ENCODE measurements at places on chromosomes 7 and 10.
A peak's percentile ranks its signal among the peaks of the same experiment; 100 is the strongest.

- no peak for DNase-seq
These were observed 10.1 kb upstream of the TMEM196 start for GRCh38 chr7:19783541-19783940.

DNA sequence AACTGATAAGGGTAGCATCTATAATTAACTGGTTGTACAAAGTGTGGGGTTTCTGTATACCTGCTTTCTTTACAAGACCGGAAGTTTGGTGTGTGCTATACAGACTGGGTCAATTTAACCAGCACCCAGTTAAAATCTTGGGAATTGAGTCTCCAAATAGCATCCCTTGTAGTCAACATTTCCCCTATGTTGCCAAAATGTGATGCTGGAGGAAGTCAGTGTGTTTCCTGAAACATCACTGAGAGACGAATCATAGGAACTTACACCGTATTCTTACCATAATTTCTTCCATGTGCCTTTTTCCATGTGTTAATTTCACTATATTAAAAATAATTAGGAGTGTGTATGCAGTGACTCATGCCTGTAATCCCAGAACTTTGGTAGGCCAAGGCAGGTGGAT is 1.7 kb downstream of the AKR1C4 start:
- no peak for DNase-seq

- no peak for DNase-seq
These were observed 142.4 kb downstream of the ADCY1 start for GRCh38 chr7:45716380-45717203.

GRCh38 chr7:47247132-47247531 is 334.8 kb downstream of the TNS3 start:
- no peak for DNase-seq

DNA sequence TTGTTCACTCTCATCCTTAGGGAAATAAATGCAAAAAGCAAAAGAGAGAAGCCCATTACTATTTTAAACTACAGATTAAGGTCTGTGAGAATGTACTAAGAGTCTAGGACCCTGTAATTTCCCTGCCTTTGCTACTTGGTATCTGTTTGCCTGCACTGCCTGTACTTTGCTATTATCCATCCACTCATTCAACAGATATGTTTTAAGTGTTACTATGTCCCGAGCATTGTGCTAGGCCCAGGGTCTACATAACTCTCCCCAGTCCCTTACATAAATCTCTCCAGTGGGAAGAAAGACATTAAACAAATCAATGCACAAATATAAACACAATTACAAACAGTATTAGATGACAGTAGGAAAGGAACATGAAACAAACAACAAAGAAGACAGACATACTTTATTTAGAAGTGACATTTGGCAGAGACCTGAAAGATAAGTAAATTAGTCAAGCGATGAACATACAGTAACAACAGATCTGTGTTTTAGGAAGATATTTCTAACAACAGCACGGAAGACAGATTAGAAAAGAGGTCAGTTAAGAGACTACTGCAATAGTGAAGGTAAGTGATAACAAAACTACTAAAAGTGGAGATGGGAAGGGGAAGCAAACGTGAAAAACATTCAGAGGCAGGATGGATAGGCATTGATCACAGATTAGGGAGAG is 30.0 kb downstream of the ZNF800 start:
- DNase-seq = no peak

- DNase-seq = no peak
These were observed 63.4 kb downstream of the C10orf105 start for GRCh38 chr10:71656220-71656619.

DNA sequence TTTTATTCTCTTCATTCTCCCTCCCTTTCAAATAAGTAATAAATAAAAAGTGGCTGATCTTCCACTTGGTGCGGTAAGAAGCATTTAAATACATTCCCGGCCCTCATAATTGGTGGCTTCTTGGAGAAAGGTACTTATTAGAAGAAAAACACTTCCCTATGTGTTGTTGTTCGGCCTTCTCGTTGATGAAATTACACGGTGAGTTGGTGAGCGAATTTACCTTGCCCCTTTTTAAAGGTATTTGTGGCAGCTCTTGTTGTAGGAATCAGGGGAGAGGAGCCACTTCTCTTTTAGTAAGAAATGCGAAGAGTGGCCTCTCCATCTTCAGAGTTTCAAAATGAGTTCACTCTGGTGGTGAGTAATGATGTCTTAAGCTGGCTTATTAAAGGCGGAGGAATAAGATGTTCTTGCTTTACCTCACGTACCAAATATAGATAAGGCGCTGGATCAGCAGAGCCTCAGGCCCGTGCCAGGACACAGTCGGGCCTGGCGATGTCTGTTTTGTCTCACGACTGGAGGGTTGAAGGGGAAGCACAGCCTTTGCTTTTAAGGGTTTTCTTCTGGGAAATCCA is 135.9 kb downstream of the CUX1 start:
- peak; percentile 68 for DNase-seq

DNA sequence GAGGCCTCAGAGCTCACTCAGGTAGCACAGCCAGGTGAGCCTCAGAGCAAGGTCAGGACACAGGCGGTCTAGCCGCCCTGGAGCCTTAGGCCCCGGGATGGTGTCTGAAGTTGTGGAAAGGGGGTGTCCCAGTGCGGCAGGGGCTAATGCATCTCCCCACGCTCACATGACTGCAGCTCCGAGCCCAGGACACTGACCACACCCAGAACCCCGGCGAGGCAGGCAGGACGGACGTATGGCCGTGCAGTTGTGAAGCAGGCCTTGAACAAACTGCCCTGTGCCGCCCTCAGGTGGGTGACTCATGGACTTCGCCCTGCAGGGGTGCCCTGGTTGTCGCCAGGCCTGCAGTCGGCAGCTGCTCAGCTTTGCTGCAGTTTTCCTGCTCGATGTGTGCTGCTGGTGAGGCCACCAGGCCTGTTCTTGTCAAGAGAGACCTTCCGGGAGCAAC is 5.0 kb upstream of the PRKAR1B start:
- DNase-seq = peak; percentile 24

DNA sequence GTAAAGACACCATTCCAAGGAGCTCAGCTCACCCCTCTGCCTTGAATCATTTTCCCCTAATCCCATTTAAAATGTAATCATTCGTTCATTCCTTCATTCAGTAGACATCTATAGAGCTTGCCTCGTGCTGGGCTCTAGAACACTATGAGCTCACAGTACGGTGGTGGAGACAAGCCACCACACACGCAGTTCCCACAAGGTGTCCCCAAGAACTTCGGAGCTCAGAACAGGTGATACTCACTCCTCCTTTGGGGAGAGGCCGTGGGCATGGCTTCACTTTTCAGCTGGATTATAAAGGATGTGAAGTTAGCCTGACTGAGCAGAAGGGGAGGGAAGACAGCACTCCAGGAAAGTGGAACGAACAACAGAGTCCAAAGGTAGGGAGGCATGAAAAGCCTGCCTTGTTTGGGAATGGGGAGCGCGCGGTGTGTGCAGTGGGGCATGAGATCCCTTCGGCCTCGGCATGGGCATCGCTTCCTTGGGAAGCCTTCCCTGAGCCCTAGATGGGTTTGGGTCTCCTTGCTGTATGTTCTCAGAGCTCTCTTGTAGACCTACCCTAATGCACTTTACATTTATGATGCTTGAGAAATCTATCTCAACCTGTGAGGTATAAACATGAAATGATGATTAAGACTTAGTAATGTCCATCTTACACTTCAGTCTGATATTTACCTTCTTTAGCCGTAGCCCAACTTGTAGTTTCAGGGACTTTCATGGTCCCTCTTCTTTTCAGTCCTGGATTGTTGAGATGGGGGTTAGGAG is 809 bp upstream of the OGA start:
- DNase-seq = no peak

- no peak for DNase-seq
These were observed 271.7 kb downstream of the BICC1 start for GRCh38 chr10:58784361-58784760.

DNA sequence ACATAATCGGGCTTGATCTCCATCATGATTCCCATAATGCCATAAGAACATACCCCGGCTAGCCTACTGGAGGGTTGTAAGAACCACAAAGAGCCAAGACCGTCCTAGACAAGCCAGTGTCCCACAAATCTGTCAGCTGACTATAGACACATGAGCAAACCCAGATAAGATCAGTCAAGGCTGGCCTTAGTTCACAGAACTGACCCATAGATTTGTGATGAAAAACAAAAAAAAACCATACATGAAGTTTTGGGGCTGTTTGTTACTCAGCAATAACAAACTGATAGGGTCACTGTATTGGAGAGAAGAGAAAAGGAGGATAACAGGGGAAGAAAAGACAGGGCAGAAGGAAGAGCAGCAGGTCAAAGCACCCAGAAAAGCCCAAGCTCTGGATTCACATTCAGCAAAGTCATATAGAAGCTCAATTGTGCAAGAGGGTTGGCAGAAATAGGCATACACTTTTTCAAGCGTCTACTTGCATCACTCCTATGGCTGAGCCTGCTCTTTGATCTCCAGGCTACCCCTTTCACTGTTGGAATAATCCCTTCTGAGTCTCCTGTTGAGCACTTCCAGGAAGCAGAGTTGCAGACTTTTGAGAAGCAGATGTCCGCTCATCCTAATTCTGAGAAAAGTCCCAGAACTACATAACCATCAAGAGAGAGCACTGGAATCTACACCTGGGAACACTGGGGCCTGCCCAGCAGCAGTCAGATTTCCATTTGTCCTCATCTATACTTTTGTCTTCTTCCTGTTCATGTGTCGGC is 122.0 kb upstream of the HABP2 start:
- no peak for DNase-seq

GRCh38 chr7:151710646-151711434 is 166.1 kb downstream of the PRKAG2 start:
- no peak for DNase-seq

DNA sequence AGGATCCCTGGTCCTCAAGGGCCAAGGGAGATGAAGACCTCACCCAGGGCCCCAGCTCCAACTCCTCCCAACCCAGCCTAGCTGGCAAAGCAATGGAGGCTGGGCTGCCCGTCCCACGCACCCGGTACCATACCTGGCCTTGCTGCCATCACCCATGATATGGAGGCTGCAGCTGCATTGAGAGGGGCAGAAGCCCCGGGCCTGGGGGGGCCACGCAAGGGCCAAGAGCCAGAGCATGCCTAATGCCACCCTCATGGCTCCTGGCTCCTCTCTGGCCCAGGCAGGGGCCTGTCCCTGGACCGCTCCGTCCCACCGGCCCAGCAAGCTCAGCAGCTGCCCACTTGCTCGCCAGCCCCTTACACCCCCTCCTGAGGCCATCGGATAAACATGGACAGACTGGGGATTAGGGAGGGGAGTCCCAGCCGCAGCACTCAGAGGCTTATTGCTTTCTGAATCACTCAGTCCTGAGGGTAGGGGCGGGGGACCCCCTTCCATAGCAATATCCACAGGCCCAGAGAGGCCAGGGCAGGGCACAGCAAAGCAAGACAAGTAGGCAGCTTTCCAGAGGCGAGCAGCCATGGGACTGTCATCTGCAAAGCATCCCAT is at the start of gene LRIT1:
Gene LRIT1 (minus strand): TSS at position 362 of the 606 bp plus-strand sequence. CDS start 107 bp downstream, at position 255.
- DNase-seq = no peak

DNA sequence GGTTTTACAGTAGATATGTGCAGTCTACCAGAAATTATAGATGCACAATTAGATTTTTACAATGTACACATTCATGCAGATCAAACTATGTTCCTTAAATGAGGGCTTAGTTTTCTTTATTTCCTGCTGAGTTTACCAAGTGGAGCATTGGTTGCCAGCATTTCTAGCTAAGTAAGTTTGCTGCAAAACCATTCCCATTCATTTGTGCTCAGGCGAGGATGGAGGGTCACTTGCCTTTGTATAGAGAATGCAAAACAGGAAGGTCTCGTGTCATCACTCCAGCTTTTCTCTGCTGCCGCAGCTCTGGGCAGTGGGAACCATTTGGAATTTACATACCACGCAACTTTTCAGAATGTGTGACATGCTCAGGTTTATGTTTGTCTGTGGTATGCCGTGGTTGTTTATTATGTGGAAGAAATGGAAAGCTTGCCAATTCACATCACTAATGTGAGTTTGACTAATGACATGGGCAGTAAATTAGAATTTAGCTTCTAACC is 198.6 kb downstream of the TRIL start:
- no peak for DNase-seq

DNA sequence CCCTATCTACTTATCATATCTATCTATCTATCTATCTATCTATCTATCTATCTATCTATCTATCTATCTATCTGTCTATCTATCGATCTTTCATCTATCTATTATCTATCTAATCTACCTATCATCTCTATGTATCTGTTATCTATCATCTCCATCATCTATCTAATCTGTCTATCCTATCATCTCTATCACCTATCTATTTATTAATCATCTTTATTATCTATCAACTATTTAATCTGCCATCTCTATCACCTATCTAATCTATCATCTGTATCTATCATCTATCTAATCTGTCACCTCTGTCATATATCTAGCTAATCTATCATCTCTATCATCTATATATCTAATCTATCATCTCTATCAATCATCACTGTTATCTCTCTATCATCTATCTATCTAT is 736.3 kb downstream of the TYW1 start:
- no peak for DNase-seq

- DNase-seq = peak; percentile 73
These were observed 50.6 kb downstream of the VPS41 start for GRCh38 chr7:38858259-38858884.

- no peak for DNase-seq
These were observed 34.9 kb upstream of the STEAP1 start for GRCh38 chr7:90119178-90119971.

DNA sequence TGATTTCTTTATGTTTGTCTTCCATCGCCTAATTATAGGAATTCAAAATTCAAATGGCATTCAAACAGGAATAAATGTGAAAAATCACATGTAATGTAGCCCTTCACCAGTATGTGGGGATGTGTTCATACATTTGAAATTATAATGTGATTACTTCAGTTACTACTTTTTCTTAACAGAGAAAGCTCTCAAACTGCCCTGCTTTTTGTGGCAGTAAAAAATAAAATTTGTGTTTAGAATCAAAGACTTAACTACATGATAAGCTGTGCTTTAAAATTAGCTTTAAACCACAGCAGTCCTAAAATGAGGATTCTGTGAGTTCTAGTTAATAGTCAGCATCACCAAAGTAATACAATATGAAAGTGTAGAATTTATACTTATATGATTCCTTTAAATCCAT is 7.8 kb upstream of the HERC4 start:
- no peak for DNase-seq

- no peak for DNase-seq
These were observed 19.1 kb upstream of the GJD4 start for GRCh38 chr10:35585903-35586535.

GRCh38 chr10:19908991-19909696 is 92.9 kb downstream of the PLXDC2 start:
- DNase-seq = no peak

DNA sequence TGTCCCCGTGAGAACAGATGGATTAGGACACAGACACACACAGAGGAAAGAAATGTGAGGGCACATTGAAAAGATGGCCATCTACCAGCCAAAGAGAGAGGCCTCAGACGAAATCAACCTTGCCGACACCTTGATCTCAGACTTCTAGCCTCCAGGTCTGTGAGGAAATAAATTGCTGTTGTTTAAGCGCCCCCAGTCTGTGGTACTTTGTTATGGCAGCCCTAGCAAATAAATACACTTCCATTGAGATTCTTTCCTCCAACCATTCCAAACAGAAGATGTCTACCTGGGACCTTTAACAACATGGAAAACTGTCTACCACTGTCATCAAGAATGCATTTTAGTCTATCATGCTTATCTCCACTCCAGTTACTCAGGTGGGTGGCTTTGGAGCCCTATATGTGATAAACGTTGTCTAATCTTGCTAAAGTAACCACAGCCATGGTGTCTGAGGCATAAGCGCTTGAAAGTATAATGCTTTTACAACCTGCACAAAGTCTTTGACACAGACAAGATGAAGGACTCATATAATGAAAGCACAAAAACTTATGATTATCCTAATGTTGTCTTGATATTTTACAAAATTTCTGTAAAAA is 244.3 kb downstream of the MTERF1 start:
- DNase-seq = peak; percentile 19

- DNase-seq = no peak
These were observed 243.9 kb upstream of the POT1 start for GRCh38 chr7:125173571-125173970.

- DNase-seq = no peak
These were observed 108.2 kb downstream of the PTPN20 start for GRCh38 chr10:47019155-47020145.
